Fibroblast of skin of right quadriceps (primary cell): ENCODE measurements at places on chromosomes 13 and 19.

DNA sequence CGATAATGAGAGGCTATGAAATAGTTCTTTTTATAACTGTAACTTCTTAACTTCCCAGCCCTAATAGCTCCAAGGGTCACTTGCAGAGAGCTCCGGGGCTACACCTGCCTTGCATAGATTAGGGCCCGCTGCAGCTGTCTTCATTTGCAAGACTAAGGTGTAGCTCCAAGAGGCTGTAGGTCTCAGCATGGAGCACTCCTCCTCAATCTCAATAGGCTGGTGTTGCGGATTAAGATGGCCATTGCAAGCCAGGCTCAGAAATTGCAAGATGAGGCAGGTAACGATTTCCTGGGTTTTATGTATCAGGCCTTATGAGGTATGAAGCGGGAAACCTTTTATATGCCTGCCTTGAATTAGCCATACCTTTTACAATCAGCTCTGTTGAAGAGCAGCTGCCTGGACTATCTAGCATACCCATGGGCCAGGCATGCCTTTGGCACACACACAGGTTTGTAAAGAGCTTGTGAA is 185.7 kb downstream of the TM9SF2 start:
- DNase-seq: no peak

- DNase-seq: no peak
These were observed 20.3 kb upstream of the GGACT start for GRCh38 chr13:100608906-100609305.

DNA sequence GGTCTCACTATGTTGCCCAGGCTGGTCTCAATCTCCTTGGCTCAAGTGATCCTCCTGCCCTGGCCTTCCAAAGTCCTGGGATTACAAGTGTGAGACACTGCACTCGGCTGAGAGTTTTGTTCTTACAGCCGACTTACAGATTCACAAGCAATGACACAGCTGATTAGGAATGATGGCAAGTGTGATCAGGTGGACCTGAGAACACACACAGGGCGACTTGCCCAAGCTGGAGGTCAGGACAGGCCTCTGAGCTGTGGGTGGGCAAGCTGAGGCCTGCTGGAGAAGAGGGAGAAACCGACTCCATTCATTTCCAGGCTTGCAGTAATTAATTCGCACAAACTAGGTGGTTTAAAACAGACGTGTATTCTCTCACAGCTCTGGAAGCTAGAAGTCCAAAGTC is 8.1 kb upstream of the ATG4D start:
- no peak for DNase-seq

DNA sequence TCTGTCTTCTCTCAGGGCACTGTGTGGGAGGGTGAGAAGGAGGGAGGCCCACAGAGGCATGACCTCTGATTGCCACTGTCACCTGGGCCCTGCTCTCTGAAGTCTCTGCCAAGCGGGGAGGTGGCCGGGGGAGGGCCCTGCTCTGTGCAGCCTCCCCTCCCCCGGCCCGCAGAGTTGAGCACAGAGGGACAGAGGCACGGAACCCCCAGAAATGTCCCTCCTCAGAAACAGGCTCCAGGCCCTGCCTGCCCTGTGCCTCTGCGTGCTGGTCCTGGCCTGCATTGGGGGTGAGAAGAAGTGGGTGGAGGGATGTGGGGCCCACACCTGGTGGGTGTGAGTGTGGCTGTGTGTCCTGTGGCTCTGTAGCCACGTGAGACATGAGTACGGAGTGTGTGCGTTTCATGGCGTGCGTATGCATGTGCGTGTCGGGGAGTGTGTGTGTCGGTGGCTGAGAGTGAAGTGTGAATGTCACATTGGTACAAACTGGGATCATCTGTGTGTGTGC is at the start of gene APOC4:
APOC4 (plus strand) TSS at position 171 of the 505 bp plus-strand sequence; CDS start at position 212, 41 bp downstream.
- DNase-seq: no peak

GRCh38 chr19:6837525-6837924 is 49.9 kb upstream of the ADGRE1 start:
- no peak for DNase-seq
